ENCODE measurements at places on chromosomes 6 and 20.

GRCh38 chr20:47357296-47358038 lies 968 bp upstream of the ZMYND8 start:
- peak; percentile 90 for DNase-seq

DNA sequence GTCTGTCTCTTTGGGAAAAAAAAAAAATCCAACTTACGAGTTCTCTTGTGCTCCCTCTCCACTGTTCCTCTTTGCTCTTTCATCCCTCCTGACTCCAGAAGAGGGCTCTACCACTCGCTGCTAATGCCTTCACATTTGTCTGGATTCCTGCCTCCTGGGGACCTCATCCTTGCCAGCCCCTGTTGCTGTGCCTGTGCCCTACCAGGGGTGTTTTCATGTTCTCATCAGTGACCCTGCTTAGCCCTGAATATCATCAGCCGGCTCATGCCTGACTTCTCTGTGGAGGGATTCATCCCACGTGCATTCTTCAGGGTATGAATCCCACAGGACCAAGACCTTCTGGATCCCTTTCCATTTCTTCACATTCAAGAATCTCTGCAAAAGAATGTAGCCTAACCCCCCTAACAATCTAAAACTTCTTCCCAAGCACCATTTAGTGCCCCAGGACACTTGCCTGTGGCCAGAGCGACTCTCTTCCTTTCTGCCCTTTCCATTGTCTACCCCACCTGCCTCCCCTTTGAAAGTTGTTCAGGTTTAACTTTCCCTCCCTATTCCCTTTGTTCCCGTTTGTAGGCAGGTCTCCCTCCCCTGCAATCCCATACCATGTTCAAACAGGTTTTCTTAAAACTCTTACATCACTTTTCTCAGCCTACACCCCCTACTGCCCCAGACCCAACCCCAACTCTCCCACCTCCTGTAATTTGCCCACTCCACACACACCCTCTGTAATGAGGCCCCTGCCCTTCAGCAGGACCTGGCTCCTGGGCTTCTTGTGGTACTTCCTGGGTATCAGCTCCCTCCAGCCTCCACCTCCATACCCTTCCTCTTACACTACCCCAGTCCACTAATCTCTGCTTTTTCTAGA lies 50.2 kb downstream of the RREB1 start:
- no peak for DNase-seq

DNA sequence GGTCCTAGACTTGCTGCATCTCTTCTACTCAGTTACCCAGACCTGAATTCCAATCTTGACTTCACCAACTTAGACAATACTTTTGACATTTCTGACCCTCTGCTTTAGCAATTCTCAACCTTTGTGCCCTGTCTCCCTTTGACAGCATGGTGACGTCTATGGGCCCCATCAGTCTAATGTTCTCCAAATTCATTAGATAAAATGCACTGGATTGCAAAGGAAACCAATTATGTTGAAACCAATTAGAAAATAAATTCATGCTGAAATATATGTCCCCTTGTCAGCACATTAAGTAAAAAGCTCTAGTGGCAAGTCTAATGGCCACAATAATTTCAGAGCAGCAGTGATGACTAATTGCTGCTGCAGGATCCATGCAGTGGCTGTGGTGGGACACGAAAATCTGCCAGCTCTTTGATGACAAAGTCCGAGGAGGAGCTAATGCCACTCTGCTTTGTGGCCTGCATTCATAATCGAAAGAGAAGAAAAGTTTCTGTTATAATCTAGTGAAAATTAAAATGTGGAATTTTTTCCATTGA lies 64.0 kb downstream of the BFSP1 start:
- no peak for DNase-seq

- DNase-seq: no peak
Measured at GRCh38 chr20:21357844-21358243, 39.5 kb downstream of the NKX2-4 start.

GRCh38 chr6:152984513-152984872 lies 1.7 kb upstream of the FBXO5 start:
- no peak for DNase-seq

- DNase-seq: no peak
Measured at GRCh38 chr20:54069501-54069971, 858 bp downstream of the BCAS1 start.

GRCh38 chr6:136347847-136348246 lies 58.2 kb upstream of the BCLAF1 start:
- DNase-seq: no peak

DNA sequence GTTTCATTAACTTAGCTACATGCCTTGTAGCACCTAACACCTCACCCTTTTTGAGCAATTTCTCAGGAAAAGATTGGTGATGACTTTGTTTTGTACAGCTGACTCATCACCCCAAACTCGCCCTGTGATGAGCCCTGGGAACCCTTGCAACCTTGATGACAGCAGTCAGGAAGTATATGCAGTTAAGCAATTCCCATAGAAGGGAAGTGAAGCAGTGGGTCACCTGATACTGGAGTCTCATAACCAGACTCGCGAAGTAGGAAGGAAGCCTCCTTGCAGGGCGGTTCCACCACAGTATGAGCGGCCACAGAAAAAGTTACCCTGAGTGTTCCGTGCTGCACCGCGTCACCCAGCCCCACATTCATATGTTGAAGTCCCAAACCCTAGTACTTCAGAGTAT lies 82.0 kb upstream of the EDN1 start:
- peak; percentile 6 for DNase-seq

DNA sequence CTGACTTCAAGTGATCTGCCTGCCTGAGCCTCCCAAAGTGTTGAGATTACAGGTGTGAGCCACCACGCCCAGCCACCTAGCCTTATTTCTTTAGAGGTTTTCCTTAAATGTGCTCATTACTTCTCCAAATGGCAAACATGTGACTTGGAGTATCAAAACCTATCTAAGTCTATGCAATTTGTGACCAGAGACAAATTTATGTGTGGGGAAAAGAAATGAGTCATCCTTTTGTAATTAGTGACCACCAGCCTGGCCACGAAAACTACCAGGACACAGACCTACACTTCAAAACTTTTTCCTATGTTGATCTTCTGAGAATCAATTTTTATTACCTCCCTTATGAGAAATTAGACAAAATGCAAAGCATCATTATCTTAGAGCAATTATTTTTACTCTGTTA lies 64.6 kb upstream of the OGFRL1 start:
- DNase-seq: no peak

GRCh38 chr20:24208652-24209051 lies 220.1 kb upstream of the GGTLC1 start:
- no peak for DNase-seq

DNA sequence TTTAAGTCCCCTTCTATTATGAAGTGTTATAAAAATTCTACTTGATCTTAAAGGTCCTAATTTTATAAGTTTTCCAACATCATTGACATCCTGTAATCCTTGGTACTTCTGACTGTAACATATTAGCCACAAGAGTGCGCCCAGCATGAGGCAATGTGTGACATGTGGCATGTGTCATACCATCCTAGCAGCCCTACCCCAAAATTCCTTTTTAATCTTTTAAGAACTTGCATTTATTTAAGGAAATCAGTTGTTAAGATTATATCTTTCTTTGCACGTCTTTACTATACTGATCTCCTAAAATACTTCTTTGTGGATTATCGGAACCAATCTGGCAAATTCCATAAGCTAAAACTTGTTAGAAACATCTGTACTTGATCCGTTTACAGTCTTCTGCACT lies 167.1 kb upstream of the SLC24A3 start:
- DNase-seq: no peak

DNA sequence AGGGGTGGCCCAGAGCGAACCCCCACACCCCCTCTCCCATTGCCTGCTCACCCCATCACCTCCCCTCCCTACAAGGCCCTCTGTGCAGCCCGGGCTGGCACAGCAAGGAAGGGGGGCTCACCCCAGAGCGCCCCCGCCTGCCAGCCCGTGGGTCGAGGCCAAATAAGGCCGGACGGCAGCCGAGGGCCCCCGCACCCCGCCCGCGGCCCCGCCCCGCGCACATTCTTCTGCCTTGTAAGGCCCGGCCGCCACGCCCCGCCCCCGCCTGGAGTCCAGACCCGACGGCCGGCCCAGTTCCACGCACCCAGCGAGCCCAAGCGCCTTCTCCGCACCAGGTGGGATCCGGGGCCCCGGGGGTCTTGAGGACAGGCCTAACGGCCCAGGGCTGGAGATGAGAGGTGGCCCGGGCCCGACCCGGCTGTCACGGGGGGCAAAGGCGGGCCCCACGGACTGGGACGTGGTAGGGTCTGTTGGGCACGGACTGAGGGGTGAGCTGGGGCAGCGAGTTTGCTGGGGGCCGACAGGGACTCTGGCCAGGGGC lies at the start of gene MYL9:
Gene MYL9, plus strand, starts transcription at position 293 of the 541 bp plus-strand sequence. CDS start 3,366 bp downstream, outside the sequence.
- peak; percentile 95 for DNase-seq

DNA sequence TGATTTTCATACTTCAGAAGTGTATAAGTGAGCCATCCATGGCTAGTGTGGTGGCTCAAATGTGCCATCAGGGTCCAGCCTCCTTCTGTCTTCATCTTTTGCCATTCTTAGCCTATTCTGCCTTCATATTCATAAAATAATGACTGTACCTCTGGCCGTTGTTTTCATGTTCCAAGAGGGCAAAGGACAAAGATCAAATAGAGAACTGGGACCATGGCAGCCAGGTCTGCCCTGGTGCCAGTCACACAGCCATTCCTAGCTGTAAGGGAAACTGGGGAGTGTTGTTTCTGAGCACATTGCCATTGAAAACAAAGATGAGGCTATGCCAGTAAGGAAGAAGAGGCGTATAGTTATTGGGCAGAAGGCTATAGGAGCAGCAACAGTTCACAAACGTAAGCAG lies 518.6 kb downstream of the TFAP2B start:
- no peak for DNase-seq

DNA sequence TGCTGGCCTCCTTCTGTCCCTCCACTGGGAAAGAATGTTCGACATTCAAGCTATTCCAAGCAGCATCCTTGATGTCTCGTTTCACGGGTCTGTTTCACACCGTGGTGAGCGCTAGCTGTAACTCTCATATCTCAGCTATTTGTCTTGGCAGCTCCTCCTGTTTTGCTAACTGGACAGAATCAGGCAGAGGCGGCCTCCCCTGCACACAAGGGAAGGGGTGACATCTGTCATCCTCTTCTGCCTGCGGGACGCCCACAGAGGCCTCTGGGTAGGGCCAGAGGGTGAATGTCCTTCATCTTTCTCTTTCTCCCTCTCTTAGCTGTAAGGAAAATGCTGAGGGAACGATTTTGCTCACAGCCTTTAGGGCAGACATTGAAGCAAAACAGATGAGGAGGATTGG lies 232.8 kb upstream of the GMDS start:
- no peak for DNase-seq

DNA sequence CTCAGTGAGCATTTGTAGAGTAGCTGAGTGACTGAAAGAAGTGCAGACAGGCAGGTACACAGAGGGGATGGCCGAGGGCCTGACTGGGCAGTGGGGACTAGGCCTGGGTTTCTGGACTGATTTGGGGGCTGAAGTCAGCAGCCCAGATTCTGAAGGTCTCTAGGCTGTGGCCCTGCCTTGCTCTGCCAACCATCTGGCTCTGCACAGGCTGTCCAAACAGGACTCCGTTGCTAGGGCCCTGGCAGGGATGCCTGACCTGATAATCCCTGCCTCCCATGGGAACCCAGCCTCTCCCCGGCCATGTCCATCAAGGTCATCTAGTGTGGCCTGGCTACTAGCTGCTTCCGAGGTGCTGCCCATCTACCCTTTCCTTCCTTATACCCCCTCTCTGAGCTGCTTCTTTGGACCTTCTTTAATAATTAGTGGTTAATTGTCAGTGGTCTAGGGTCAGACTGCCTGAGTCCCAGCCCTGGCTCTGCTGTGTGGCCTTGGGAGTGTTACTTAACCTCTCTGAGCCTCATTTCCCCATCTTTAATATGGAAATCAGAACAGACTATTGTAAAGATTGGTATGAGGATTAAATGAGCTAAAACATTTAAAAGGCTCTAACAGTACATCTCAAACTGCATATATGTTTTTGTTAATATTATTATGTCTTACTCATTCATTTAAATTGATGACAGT lies 137.9 kb downstream of the VEGFA start:
- no peak for DNase-seq

DNA sequence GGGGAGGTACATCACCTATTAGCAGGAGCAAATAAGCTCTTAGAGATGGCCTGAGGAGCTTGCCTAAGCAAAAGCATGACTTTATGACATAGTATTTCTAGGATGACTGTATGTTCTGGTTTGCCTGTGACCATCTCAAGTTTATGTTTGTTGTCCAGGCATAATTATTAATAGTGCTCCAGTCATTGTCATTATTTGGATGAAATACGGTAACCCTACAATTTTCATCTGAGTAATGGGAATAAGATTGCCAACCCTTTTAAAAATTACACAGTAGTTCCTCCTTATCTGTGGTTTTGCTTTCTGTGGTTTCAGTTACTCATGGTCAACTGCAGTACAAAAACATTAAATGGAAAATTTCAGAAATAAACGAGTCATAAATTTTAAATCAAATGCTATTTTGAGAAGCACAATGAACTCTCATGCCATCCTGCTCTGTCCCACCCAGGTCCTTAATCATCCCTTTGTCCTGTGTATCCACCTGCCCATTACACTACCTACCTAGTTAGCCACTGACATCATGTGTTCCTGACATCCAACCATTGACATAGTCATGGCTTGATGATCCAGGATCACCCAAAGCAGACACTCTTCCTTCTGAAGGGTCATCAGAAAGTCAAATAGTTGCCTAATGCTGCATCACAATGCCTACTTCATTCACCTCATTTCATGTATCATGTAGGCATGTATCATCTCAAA lies 27.0 kb upstream of the TFB1M start:
- no peak for DNase-seq

GRCh38 chr6:18509871-18510643 lies 122.9 kb downstream of the RNF144B start:
- no peak for DNase-seq
